CD4-positive, alpha-beta T cell treated with Interferon gamma for 1 hour (primary cell): ENCODE measurements at places on chromosomes 2 and 18.

GRCh38 chr2:13607139-13607538, 890.4 kb downstream of the TRIB2 start:
- no peak for DNase-seq

DNA sequence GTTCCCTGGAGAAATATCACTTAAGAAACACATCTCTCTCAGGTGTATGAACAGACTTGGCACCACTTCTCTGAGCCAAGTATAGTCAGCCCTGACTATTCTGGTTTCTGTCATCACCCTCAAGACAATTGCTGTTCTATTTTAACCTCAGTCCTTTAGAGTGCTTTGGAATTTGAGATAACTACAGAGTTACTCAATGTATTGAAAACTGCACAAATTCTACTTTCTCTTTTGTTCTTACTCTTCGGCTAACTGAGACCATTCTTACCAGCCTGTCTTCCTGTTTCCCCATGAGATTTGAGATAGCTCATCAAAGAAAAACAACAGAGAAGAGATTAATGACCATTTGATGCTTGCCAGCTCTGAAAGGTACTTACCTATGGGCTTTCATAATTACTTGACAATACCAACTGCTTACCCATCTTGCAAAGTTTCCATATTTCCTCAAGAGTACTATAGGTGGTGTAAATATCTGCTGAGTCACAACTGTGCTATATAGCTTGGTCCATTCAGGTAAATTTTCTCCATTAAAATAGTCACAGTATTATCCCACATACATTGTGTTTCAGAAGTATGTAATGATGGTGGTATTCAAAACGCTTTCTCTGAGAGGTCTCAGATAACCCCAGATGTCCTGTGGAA, 467.5 kb upstream of the CHST9 start:
- no peak for DNase-seq

GRCh38 chr2:3341336-3341735, 36.3 kb downstream of the EIPR1 start:
- no peak for DNase-seq

DNA sequence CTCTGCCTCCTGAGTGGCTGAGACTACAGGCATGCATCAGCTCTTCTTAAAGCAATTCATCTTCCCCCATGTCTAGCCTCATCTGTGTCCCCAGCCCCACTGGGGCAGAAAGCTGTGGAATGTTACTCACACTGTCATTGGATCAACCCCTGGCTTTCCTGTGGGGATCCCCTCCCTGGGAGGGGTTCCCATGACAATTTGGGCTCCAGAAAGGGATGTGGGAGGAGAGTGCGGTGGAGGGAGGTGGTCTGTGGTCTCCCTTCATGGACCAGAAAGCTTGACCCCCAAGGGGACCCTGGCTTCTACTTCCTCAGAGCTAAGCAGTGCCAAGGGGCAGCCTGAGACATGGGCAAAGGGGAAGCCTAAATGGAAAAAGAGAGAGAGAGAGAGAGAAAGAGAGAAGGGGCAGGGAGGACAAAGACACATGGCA, 1.3 kb downstream of the NGEF start:
- DNase-seq, result no peak

DNA sequence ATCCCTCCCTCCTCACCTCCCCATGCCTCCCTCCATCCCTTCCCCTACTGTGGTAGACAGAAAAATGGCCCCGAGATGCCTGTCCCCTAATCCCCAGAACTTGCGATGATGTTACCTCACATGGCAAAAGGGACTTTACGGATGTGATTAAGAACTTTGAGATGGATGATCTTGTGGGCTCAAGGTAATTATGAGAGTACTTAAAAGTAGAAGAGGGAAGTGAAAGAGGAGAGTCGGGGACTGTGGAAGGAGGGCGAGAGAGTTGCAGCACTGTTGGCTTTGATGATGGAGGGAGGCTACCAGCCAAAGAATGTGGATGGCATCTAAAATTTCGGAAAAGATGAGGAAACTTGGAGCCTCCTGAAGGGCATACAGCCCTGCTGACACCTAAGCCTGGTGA, 66.5 kb downstream of the AGAP1 start:
- no peak for DNase-seq

- no peak for DNase-seq
These were observed 306.0 kb upstream of the ACVR2A start for GRCh38 chr2:147538821-147539220.

GRCh38 chr2:190023860-190024259, 38.7 kb downstream of the MSTN start:
- no peak for DNase-seq

DNA sequence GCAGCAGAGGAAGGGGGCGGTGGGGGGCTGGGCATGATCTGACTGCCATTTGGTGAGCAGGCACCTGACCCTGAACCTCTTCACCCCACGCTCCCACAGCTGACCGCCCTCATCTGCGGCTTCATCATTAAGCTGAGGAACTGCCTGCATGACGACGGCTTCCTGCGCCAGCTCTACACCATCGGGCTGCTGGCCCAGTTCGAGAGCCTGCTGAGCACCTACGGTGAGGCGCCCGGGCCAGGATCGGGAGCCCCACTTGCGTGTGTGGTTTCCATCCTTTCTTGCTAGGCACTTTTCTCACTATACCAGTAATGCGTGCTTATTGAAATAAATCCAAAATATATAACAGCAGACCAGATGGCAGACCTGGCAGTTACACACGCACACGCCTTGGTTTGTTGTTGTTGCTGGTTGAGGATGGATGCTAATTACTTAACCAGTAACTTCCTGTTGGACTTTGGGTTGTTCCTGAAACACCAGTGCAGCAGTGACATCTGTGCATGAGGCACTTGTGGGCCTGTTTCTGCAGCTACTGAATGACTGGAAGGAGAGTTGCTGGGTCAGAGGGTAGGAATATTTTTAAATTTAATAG, 43.7 kb downstream of the COA5 start:
- no peak for DNase-seq

DNA sequence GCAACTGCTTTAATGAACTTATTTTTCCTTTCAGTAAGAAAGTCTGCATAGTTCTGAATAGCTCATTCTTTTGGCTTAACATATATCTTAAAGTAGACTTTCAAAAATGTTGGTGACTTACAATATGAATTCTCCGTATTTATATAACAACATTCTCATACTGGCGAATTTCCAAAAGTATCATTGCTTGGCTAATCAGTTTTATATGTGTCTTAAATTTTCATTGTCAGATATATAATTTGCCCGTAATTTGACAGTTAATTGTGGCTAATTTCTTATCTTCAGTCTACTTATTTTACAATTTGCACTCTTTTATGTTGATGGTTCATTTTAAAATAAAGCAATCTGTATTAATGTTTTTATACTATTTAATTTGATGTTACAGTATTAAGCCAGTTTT, 144.9 kb downstream of the ATP9B start:
- DNase-seq, result no peak

DNA sequence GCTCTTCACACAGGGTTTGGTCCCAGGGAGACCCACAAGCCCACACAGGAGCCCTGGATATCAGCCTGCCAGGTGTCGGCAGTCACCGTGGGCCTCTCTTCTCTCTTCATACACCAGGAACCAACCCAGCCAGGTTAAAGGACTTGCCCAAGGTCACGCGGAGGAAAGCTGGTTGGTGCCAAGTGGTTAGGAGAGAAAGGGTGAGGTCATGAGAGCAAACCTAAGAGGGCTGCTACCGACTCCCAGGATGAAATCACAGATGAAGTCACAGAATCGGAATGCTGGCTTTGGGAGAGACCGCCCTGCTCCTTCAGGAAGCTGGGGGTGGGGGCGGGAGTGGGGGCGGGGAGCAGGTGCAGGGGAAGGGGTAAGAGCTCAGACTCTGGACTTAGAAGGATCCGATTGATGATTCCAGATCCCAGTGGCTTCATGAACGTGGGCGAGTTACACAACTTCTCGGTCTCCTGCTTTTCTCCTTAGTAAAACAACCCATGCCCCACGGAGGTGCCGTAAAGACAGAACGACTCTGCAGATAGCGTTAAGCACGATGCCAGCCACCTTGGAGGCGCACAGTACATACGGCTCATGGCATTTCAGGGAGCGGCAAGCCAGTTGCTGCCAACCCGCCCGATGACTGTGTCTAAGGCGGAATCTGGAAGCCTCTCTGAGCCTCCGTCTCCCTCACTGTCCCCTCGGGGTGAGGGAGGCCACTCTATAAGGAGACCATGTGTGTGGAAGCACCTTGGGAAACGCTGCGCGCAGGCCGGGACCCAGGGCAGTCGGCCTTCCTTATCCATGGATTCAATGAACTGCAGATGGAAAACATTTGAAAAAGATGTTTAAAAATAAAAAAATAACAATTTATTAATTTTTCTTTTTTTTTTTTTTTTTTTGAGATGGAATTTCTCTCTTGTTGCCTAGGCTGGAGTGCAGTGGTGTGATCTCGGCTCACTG, 23.0 kb upstream of the TAF1B start:
- DNase-seq, result no peak

DNA sequence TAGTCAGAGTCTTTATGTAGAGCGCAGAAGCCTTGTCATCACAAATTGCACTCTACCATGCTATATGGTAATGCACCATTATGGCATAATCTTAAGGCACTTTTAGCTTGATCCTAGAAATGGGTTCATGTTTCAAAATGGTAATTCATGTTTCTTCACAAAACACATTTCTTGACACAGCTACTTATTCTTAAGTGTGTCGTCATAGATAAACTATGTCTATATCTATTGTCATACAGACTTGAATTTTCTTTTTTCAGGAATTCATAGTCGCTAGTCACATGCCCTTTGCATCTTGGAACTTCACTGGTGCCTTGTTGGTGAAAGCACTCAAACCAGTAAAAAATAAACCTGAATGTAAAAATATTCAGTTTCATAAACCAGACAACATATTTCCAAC, 1578.2 kb downstream of the LRP1B start:
- DNase-seq, result no peak

DNA sequence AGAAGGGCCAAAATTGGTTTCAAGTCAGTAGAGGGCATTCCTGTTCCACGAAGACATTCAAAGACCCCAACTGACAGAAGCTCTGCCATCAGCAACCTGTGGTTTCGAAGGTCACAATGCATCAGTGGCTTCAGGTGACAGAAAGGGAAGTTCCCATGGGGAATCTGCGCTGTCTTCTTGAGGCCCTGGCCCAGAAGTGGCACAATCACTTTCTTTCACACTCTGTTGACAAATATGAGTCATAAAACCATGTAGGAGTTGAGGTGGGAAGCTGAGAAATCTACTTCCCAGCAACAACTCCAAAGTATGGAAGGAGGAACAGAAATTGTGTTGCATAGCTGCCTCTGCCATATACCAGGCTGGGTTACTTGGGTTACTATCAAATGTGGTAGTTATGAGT, 621.1 kb upstream of the FANCL start:
- DNase-seq, result no peak

- DNase-seq, result no peak
These were observed 79.4 kb downstream of the KCTD1 start for GRCh38 chr18:26468931-26469340.

DNA sequence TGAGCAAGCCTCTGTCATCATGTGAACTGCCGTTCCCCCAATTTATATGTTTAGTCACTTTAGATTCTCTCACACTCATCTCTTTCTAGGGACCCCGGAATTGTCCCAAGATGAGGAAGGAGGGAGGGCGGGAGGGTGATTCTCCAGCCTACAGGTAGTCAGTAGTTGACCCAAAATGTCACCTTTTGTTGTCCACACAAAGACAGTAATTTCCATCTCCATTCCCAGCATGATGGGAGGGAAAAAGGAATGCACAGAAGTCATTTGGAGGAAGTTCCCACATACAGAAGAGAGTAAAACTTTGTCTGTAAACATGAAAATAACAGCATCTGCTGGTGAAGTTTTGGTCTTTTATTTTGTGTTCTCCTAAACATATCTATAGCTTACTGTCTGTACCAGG, 222.9 kb downstream of the KLHL29 start:
- no peak for DNase-seq

GRCh38 chr2:204775766-204776165, 230.5 kb downstream of the PARD3B start:
- no peak for DNase-seq

DNA sequence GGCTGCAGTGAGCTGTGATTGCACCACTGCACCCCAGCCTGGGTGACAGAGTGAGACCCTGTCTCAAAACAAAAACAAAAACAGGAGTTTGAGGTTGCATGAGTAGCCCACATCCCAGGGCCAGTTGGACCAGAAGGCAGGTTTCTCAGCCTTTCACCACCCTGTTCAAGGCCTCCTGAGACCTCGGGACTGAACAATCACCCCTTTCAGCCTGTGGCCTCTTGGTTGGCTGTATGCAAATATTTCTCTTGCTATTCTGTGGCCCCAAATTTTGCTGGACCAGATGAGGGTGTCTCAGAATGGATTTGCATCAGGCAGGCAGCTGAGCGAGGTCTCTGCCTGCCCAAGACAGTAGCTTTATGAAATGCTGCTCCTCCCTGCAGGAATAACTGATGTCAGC, 56.9 kb downstream of the DPYSL5 start:
- DNase-seq, result no peak

DNA sequence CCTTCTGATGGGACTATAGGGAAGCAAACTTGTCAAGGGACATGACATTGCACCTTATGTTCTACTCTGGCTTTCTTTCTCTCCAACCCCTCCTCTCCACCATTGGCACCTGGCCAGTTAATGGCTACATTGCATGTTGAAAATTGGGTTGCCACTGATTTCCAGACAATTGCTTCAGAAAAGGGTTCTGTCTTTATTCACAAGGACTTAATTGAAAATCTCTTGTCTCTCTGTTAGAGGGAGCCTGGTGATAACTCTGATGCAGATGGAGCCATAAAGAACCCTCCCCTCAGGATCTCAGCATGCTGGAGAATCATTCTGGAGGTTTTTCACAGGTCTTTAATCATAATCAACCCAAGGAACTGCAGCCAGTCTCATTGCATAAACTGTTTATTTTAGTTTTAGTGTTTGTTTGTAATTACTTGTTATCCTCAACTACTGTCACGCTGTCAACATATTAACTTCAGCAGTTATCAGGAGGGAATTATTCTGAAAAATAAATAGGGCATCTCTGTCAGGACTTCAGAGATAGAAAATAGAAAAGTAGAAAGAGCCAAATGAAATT, 316.8 kb downstream of the RIT2 start:
- no peak for DNase-seq

- no peak for DNase-seq
These were observed 967.5 kb upstream of the PIK3C3 start for GRCh38 chr18:40987581-40987980.

GRCh38 chr2:29115797-29116781, 874 bp downstream of the CLIP4 start:
- peak; percentile 67 for DNase-seq

DNA sequence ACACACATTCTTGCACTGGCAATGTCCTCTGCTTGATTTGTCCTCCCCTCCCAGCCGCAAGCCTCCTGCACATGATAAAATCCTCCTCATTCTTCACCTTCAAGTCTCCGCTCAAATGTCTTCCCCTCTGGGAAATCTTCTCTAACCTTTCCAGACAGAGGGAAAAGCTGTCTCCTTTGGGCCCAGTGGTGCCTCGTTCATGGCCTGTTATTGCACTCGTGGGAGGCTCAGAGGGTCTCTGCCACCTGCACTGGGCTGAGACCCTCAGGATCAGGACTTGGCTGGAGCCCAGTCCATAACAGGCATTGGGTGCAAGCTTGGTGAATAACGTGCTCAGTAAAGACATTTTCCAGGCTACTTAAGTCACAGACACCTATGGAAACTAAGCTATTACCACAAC, 68.6 kb downstream of the PTGR3 start:
- DNase-seq, result no peak

GRCh38 chr2:8202132-8202531, 479.7 kb upstream of the ID2 start:
- DNase-seq, result no peak
